ENCODE measurements at places on chromosomes 2 and 18.

DNA sequence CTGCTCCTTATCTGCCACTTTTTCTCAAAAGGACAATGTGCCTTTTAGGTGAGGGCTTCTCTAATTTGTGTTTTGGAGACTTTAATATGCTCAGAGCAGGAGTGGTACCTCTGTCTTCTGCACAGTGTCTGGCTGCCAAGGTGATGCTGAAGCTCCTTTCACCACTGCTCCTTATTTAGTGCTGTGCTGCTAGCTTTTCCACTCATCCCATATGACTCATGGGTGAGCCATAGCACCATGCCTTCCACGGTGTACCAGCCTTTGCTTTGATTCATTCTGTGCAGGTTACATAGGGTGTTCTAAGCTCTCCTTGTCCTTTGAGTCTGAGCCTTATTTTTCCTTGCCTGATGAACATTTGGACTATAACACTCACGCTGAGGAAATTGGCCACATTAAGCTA lies 202.4 kb downstream of the ARL6IP6 start:
- H3K4me3 ChIP-seq: no peak overlapping the region
- H3K27ac ChIP-seq: no peak overlapping the region
- H3K36me3 ChIP-seq: no peaks in the 10 kb centered on the region
- H3K4me1 ChIP-seq: no peaks in the 10 kb centered on the region
- H3K27me3 ChIP-seq: no peaks in the 10 kb centered on the region
- no peak for DNase-seq

DNA sequence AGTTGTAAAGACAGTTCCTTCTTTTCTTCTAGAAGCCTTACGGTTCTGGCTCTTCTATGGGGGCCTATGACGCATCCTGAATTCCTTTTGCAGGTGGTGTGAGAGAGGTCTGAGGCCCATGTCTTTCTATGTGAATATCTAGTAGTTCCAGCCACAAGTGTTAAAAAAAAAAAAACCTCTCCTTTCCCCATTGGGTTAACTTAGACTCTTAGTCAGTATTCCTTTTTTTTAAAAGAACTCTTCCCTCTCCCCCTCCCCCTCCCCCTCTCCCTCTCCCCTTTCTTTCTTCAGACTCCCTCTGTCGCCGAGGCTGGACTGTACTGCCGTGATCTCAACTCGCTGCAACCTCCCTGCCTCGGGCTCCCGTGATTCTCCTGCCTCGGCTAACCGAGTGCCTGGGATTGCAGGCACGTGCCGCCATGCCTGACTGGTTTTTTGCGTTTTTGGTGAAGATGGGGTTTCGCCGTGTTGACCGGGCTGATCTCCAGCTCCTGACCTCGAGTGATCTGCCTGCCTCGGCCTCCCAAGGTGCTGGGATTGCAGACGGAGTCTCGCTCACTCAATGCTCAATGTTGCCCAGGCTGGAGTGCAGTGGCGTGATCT lies 11.4 kb upstream of the CIDEA start:
- no peak overlapping the region for H3K4me3 ChIP-seq
- DNase-seq: no peak
- H3K27ac ChIP-seq: no peak overlapping the region

GRCh38 chr2:42297322-42297936 lies 63.6 kb downstream of the COX7A2L start:
- no peak overlapping the region for H3K27ac ChIP-seq
- DNase-seq: no peak
- H3K36me3 ChIP-seq: peaks cover 11% of the 10 kb centered on the region
- no peaks in the 10 kb centered on the region for H3K27me3 ChIP-seq

DNA sequence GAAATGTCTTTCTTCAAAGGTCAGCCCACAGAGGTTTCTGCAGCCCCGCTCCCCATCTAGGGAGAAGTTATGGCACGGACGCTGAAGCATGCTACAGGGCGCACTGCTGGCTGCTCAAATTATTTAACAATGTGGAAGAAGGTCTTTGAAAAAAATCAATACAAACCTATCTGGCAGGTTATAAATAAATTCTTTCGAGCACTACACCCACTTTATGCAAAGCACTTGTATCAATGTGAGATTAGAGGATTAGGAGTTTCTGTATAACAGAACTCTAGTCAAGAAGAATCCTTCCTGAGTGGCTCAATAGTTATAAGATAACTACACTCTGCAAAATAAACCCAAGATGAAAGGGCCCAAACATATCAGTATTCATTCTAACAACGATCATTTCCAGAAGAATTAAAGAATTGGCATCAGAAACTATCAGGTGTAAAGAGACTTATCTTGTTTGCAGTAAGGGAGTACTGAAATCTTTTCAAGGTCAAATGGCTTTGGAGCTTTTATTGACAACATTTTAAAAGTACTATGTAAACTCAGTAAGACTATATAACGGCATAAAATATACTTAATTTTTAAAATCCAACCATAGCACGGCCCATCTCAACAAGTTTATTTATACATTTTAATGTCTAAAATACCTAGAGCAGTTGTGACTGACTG lies 103.0 kb upstream of the DNMT3A start:
- DNase-seq: no peak
- no peaks in the 10 kb centered on the region for H3K4me1 ChIP-seq

DNA sequence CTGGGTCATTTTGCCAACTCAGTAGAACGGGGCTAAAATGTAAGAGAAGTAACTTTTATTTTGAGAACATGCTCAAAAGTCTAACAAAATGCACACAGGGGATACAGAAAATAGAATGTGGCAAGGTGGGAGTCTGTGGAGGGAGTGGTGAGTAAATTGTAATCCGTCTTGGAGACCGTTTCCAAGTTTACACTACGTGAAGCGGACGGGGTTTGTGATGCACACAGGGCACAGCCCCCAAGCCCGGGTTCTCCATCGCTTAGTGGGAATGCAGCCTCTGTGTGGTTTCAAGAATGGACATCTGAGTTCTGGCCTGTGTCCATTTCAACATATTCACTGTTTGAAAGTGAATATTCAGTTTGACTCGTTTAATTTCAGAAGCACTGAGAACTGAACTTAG lies 65.0 kb upstream of the TMEM18 start:
- H3K27me3 ChIP-seq: no peaks in the 10 kb centered on the region
- H3K36me3 ChIP-seq: no peaks in the 10 kb centered on the region
- peaks cover 15% of the 10 kb centered on the region for H3K4me1 ChIP-seq

DNA sequence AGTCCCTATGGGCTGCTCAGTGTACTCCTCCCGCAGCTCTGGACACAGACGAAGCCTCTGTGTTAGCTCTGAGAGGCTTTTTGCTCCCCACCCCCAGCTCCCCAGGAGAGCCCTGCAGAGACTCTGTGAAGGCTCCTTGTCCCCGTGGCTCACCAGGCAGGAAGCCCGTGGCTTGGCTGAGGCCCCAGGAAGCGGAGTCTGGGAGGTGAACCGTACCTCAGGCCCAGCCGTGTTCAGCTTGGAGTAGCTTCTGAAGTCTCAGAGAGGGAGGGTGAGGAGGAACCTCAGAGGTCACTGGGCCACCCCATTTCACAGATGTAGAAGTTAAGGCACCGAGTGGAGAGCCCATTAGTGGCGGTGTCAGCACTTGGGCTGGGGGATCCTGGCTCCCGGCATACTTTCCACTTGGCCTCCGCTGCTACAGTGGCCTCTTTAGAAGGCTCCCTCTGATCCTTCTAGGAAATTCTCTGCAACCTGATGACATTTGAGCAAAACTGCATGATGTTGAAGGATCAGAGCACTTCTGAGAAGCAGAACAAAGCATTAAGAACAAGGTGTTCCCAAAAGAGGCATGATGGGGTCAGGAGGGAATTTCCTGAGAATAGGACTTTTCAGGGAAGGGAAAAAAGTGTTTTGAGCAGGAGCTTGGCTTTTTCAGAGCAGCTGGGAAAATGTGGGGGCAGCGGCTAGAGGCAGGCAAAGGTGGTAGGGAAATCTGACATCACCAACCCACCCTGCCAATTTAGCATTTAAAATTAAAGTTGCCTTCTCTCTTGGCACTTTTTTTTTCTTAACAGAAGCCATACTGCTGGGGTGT lies 79.1 kb downstream of the MCFD2 start:
- no peak for DNase-seq
- H3K36me3 ChIP-seq: no peaks in the 10 kb centered on the region
- H3K27me3 ChIP-seq: no peaks in the 10 kb centered on the region
- H3K4me1 ChIP-seq: no peaks in the 10 kb centered on the region

DNA sequence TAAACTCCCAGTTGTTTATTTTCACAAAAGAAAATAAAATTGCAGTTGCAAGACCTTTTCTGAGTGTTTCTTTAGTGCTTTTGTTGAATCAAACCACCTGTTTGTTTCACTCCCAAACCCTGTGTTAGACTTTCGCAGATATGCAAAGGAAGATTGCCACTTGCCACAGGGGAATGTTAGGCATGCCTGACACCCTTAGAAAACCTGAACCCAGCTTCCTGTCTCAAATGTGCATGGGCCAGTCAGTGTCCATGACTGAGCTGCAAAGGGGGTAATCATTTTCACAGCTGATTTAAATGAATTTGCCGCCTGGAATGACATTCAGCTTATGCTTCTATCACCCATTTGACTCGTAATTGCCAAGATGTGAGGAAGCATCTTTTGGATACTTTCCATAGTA lies 17.5 kb downstream of the TGOLN2 start:
- no peak for DNase-seq
- H3K27ac ChIP-seq: no peak overlapping the region
- H3K36me3 ChIP-seq: peaks cover 10% of the 10 kb centered on the region
- H3K4me3 ChIP-seq: no peak overlapping the region

GRCh38 chr18:22378672-22379282 lies 38.9 kb downstream of the CTAGE1 start:
- no peaks in the 10 kb centered on the region for H3K4me1 ChIP-seq
- no peaks in the 10 kb centered on the region for H3K36me3 ChIP-seq
- H3K27ac ChIP-seq: no peak overlapping the region
- no peaks in the 10 kb centered on the region for H3K27me3 ChIP-seq

DNA sequence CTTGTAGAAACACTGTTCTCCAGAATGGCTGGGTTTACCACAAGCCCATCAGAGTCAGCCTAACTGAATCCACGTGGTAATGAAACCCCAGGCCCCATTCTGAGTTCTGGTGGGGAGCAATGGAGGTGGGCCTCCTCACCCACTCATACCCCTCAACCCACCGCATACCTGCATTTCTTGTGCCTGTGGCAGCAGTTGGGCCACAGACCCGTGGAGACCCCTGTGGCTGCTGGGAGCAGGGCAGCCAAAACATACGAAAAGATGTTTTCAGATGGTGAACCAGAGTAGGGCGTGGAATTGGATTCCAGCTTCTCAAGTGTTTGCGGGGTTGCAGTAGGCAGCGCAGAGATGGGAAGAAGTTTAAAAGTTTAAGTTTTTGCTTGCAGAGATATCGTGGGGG lies 51.0 kb downstream of the ITGA6 start:
- no peak overlapping the region for H3K4me3 ChIP-seq
- peaks cover 6% of the 10 kb centered on the region for H3K4me1 ChIP-seq
- no peak for DNase-seq
- no peaks in the 10 kb centered on the region for H3K27me3 ChIP-seq

GRCh38 chr18:58668897-58669296 lies 2.4 kb upstream of the MALT1 start:
- DNase-seq: no peak
- no peaks in the 10 kb centered on the region for H3K4me1 ChIP-seq
- peaks cover 2% of the 10 kb centered on the region for H3K27me3 ChIP-seq
- no peaks in the 10 kb centered on the region for H3K36me3 ChIP-seq

GRCh38 chr18:10119528-10119927 lies 205.7 kb downstream of the VAPA start:
- H3K4me1 ChIP-seq: peaks cover 4% of the 10 kb centered on the region
- H3K4me3 ChIP-seq: no peak overlapping the region
- H3K27ac ChIP-seq: no peak overlapping the region
- no peaks in the 10 kb centered on the region for H3K36me3 ChIP-seq

DNA sequence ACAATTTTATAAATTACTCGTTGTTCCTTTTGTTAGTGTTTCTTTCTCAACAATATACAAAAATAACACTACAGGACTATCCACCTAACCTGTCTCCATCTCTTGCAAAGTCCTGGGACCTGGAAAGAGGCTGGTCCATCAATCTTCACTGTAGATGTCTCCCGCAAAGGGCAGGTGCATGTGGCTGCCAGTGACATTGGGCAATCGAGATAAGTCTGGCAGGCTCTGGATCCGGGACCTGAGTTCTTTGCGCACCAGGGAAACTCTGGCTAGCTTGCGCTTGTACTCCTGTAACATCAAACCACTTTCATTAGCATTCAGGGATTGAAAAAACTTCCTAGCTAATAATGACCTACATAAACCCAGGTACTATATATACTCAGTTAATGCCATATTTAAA lies 20.5 kb downstream of the RMP24 start:
- H3K36me3 ChIP-seq: peaks cover 12% of the 10 kb centered on the region
- no peaks in the 10 kb centered on the region for H3K27me3 ChIP-seq
- no peak overlapping the region for H3K27ac ChIP-seq
- no peak for DNase-seq
- H3K4me1 ChIP-seq: no peaks in the 10 kb centered on the region

DNA sequence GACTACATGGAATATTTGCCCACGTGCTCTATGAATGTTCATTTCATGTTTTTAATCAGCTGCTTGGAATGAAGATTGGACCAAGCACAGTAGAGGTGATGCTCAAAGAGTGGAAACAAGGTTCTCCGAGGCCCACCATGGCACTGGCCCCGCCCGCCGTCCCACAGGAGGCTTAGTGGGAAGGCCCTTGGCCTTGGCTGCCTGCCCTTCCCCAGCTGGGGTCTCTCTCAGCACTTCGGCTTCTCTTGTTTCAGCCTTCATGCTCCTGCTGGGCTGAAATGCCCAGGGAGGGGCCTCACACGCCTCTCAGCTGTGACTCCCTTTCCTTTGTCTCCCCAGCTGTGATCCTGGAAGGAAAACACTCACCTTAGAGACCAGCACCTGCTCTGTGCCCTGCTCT lies 833.2 kb downstream of the GALR1 start:
- DNase-seq: no peak
- H3K36me3 ChIP-seq: no peaks in the 10 kb centered on the region

DNA sequence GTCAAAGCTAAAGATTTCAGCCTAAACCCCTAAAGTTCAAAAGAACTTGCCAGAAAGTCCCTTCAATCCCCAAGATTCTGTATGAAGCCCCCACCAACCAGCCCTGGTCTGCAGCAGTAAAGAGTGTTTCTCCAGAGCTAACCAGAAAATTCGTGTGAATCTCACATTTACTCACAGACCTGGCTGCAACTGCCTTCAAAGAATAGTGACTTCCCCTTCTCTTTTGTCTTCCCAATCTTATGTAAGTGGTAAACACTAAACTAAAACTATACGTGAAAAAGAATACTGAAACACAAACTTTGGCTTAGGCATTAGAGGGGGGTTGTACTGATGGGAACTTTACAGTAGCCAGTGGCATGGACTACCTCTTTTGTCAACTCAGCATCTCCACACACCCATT lies 50.6 kb upstream of the SETBP1 start:
- DNase-seq: no peak
- no peaks in the 10 kb centered on the region for H3K4me1 ChIP-seq
- H3K36me3 ChIP-seq: no peaks in the 10 kb centered on the region
- H3K27ac ChIP-seq: no peak overlapping the region

All from tibial artery (tissue), 4 donors.